ENCODE measurements at places on chromosomes 3 and 15. TPM values are rescaled to one million over a fixed set of nuclear protein-coding genes. Genes with fewer than 3 reads are reported as not detected.
A peak's percentile ranks its signal among the peaks of the same experiment; 100 is the strongest.

CLDN16 gene
- total RNA-seq: 0.34 TPM

CD86 gene
- total RNA-seq: not detected

GRCh38 chr3:36095238-36095637, 285.1 kb upstream of the STAC start:
- DNase-seq: no peak

GRCh38 chr15:92883876-92884435, 16.2 kb upstream of the CHD2 start:
- DNase-seq: peak; percentile 25

- DNase-seq: no peak
These were observed 77.4 kb downstream of the SMAD6 start for GRCh38 chr15:66779331-66780009.

DNA sequence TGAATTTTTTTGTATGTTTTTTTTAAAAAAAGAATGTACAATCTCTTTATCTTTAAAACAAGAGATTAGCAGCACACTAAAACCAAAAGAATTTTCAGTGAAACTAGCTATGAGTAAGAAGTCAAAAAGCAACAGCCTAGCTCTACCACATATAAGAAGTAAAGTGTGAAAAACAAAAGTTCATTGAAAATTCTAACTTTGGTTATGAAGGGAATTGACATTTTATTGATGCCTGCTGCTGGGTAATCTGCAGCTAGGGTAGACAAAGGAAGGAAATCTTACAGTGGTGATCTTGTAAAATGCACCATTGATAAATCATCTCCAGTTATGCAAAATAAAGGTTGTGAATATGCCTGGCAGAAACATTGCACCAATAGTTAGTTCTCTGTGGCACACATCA, 37.8 kb upstream of the FOXB1 start:
- DNase-seq: no peak

- DNase-seq: no peak
These were observed 339.1 kb upstream of the RGMA start for GRCh38 chr15:93428150-93428549.

GRCh38 chr3:7367968-7368367, 507.1 kb downstream of the GRM7 start:
- DNase-seq: no peak

DNA sequence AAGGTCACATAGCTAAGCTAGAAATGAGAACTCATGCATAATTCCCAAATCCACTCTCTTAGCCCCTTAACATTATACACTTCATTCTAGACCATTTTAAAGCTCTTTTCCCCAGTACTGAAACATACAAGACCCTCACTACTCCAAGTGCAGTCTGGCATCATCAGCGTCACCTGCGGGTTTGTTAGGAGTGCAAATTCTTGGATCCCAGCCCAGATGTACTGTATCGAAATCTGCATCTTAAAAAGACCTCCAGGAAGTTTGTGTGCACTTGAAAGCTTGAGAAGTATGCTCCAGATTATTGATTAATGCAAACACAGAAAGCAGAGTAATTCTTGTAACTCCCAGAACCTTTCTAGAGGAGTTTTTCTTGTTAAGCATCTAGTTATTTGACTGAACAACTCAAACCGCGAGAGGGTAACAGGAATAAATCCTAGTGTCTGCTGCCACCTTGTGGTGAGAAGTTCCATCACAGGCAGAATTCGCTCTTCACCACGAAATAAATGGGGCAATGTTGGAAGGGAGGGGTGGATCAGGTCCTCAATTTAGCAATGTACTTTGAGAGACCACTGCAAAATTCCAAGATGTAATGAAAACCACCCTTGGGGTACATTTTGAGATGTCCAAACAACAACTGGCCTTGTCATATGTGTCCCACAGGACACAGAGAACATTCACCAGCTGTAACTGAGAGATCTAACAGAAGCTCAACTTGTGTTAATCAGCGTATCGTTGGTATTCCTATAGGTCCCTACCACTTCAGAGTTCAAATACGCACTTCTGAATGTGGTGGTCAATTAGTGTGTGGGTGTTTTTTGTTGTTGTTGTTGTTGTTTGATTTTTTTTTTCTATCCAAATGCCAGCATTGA, 583 bp upstream of the C3orf49 start:
- peak; percentile 77 for DNase-seq

All from dermis blood vessel endothelial cell (primary cell).